Activated T-cell treated with anti-CD3 and anti-CD28 coated beads for 4 hours (primary cell): ENCODE measurements at places on chromosomes 1 and 21.

- no peak for DNase-seq
These were observed 44.8 kb downstream of the PRDM15 start for GRCh38 chr21:41834252-41834925.

DNA sequence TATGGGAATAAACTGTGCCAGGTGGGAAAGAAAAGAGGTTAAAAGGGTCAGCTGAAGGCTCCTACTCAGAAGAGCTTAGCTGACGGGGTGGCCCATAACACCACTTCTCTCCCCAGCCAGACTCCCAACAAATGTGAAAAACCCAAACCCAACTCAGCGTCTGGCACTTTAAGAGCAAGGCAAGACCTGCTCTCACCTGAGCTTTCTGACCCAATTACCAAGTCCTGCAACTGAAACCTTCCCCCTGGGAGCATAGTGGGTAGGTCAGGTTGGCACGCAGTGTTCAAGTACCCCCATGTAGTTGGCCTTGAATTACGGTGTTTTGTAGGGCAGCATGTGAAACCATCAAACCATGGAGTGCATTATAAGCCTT lies 3.2 kb downstream of the IRF6 start:
- no peak for DNase-seq

DNA sequence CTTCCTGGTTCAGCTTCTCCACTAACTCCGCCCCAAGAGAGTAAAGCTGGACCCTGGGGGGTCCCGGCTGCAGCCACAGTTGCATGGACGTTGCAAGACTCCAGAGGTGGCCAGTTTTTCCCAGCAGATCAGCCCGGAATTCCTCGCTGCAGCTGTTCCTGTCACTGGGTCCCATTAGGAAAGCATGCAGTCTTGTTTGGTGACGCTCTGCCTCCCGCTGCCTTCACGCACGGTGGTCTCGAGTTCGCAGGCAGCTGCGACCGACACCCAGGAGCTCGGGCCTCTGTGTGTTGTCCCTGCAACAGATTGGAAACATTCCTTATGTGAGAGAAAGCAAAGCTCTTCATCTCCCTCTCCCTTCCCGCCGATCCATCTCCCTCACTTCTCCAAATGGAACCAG lies 162.8 kb downstream of the PRDM16 start:
- no peak for DNase-seq

GRCh38 chr21:35084869-35085268 lies 35.8 kb upstream of the RUNX1 start:
- no peak for DNase-seq

DNA sequence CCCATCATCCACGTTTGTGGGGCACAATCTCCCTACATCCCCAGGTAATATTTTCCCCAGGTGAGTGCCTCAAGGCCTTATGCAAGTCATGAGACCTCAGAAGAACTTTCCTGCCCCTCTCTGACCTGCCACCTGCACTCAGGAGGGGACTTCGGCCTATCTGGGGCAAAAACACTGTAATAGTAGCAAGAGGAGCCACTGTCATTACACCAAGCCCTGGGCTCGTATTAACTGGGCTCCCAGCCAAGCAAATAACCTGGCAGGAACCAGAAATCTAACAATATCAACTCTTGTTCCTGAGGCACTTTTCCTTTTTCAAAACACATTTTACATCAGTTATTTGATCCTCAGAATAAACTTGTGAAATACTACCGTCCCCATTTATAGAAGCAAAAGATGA lies 30.9 kb downstream of the LAMB3 start:
- no peak for DNase-seq
